ENCODE measurements at places on chromosomes 13 and 19. TPM values are rescaled to one million over a fixed set of nuclear protein-coding genes. Genes with fewer than 3 reads are reported as not detected.

The SAE1 gene
- total RNA-seq, result 45.5 TPM

The TYROBP gene
- not detected for total RNA-seq

The WASF3 gene
- total RNA-seq, result 0.49 TPM

The FFAR3 gene
- 1.7 TPM for total RNA-seq

The ICAM5 gene
- 0.20 TPM for total RNA-seq

The LGI4 gene
- total RNA-seq, result 0.64 TPM

- H3K27ac ChIP-seq, result no peak overlapping the region
- no peaks in the 10 kb centered on the region for H3K27me3 ChIP-seq
- H3K4me3 ChIP-seq, result no peak overlapping the region
- DNase-seq, result peak; percentile 67
- H3K4me1 ChIP-seq, result peaks cover 23% of the 10 kb centered on the region
Measured at GRCh38 chr19:35224681-35225571, 3.6 kb downstream of the FAM187B start.

DNA sequence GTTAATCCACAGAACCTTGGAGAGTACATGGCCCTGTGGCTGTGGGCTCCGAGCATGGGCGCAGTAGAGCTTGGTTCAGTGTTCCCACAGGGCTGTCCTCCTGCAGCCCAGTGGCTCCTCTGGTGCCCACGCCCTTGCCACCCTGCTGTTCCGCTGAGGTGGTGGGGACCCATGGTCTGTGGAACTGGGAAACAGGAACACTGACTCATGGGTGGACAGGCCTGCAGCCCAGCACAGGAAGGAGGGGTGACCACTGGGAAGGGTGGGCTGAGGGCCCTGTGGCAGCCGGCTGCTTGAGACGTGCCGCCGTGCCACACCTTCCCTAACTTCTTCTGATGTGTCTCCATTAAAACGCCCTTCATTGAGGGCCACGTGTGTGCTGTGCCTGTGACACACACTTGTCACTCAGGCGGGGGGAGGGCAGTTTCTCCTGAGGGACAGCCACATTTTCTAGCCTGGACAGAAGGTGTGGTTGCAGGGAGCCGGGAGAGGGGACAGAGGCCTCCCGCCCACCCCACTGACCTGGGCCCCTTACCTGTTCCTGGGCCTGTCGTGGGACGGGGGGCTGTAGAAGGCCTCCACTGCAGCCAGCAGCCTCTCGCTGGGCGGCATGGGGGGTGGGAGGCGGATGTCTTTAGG lies 21.1 kb downstream of the CHERP start:
- H3K27ac ChIP-seq, result no peak overlapping the region
- H3K4me3 ChIP-seq, result no peak overlapping the region
- H3K36me3 ChIP-seq, result peaks cover 71% of the 10 kb centered on the region
- no peaks in the 10 kb centered on the region for H3K4me1 ChIP-seq
- H3K27me3 ChIP-seq, result no peaks in the 10 kb centered on the region

- DNase-seq, result peak; percentile 89
- H3K4me3 ChIP-seq, result peak overlapping the region; percentile 51
- H3K4me1 ChIP-seq, result peaks cover 30% of the 10 kb centered on the region
- H3K27ac ChIP-seq, result no peak overlapping the region
- peaks cover 6% of the 10 kb centered on the region for H3K27me3 ChIP-seq
- H3K36me3 ChIP-seq, result no peaks in the 10 kb centered on the region
Measured at GRCh38 chr19:17390665-17391370, 3.2 kb downstream of the CCDC194 start.

DNA sequence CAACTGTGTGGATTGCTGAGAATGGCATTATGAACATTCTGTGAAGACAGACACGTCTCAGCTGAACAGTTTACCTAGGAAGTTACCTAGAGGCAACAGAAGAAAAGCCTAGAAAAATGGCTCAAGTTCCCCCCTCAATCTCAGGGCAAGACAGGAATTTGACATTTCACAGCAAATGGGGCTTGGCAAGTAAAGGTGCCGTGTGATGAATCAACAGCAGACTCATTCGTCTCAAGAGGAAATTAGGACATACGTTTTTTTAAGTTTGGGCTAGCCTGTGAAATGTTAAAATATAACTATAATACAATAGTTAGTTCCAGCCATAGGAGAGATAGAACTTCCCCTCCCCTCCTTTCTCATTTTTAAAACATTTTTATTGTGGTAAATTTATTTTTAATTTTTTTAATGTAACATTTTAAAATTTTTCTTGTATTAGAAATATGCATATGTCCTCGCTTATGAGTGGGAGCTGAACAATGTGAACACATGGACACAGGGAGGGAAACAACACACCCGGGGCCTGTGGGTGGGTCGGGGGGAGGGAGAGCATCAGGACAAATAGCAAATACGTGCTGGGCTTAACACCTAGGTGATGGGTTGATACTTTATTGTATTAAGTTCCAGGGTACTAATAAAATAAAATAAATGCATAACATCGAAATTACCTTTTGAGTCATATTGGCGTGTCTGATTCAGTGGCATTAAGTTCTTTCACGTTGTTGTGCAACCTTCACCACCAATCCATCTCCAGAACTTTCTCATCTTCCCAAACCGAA lies 116.0 kb downstream of the COL4A2 start:
- no peaks in the 10 kb centered on the region for H3K4me1 ChIP-seq
- H3K4me3 ChIP-seq, result no peak overlapping the region
- H3K36me3 ChIP-seq, result no peaks in the 10 kb centered on the region
- H3K27me3 ChIP-seq, result peaks cover 15% of the 10 kb centered on the region

- peaks cover 6% of the 10 kb centered on the region for H3K4me1 ChIP-seq
- no peak overlapping the region for H3K4me3 ChIP-seq
- no peak for DNase-seq
- no peaks in the 10 kb centered on the region for H3K27me3 ChIP-seq
Measured at GRCh38 chr19:19551853-19552192, 13.8 kb downstream of the CILP2 start.

DNA sequence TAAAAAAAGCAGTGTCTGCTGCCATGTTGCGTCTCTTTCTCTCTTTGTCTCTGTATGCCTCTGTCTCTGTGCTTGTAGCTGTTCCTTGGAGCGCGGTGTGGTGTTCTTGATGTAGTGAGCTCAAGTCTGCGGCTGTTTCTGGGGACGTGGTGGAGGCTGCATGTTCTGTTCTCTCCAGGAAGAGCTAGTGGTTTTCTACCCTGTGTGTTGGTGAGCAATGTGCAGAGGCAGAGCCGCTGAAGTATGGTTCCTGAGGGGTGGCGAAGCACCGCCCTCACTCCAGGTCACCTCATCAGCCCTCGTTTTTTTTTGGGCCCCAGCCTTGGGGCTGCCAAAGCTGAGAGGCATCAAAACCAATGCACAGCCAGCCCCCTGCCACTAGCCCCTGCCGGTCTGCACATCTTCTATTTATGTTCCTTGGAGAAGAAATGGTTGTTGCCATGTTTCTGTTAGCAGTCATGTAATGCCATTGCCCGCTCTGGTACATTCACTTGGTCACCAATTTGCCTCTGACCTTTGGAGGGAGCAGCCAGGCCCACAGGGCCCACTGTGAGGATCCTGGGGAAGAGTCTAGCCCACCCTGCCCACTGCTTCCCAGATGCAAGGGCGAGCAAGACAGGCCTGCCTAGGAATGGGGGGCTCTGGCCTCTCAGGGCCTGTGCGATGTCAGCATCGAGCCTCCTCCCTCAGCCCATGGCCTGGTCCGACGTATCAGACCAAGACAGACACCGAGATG lies 7.2 kb downstream of the HNRNPL start:
- H3K36me3 ChIP-seq, result peaks cover 96% of the 10 kb centered on the region
- H3K27me3 ChIP-seq, result no peaks in the 10 kb centered on the region
- peak overlapping the region; percentile 77 for H3K27ac ChIP-seq
- H3K4me1 ChIP-seq, result peaks cover 75% of the 10 kb centered on the region
- DNase-seq, result peak; percentile 84
- peak overlapping the region; percentile 60 for H3K4me3 ChIP-seq

GRCh38 chr13:64767054-64767453 lies 2463.1 kb downstream of the PCDH9 start:
- H3K27ac ChIP-seq, result no peak overlapping the region
- no peak for DNase-seq
- no peak overlapping the region for H3K4me3 ChIP-seq

DNA sequence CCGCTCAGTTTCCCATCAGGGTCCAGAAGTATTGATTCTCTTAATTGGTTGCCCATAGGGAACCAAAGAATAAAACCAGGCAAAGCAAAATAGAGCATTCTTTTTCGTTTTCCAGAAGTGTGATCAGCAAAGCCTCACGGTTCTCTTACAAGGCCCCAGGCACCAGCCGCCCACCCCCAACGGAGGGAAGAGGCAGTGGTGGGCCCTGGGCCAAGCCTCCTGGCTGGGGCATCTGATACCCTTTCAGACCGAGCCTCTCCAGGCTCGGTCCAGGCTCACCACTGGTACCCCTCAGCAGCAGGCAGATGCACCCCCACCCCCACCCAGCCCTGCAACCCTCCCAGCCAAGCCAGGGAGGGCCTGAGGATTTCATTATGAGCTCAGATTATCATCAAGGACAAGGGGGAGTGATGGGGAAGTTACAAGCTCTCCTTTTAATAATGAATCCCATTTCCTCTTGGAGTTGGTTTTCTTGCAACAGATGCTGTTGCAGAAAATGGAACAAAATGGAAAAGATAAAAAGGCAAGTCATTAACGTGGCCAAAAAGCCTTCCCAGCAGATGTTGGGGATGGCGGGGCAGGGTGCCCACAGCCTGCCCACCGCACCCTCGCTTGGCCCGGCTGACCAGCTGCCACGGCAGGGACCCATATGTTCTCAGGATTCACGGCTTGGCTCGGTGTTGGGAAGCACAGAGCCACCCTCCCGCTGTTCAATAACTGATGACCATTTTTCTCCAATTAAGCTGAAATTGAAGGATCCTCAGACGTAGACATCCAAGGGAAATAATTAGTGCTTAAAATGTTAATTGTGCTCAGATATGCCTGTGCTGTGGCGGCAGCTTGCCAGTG lies 45.9 kb upstream of the KCTD15 start:
- H3K27me3 ChIP-seq, result no peaks in the 10 kb centered on the region
- H3K4me3 ChIP-seq, result no peak overlapping the region
- no peaks in the 10 kb centered on the region for H3K36me3 ChIP-seq
- H3K4me1 ChIP-seq, result no peaks in the 10 kb centered on the region
- H3K27ac ChIP-seq, result no peak overlapping the region
- no peak for DNase-seq

GRCh38 chr13:51050021-51050830 lies 60.8 kb downstream of the C13orf42 start:
- DNase-seq, result no peak
- no peaks in the 10 kb centered on the region for H3K4me1 ChIP-seq
- H3K27ac ChIP-seq, result no peak overlapping the region

GRCh38 chr19:282501-282900 lies 8.7 kb downstream of the PLPP2 start:
- no peak for DNase-seq
- no peak overlapping the region for H3K4me3 ChIP-seq
- H3K27ac ChIP-seq, result no peak overlapping the region
- no peaks in the 10 kb centered on the region for H3K4me1 ChIP-seq

- H3K27ac ChIP-seq, result peak within 1 kb of the TSS; percentile 51
- H3K27me3 ChIP-seq, result no peaks in the 10 kb centered on the region
- H3K4me1 ChIP-seq, result peaks cover 6% of the 10 kb centered on the region
- peak within 1 kb of the TSS; percentile 74 for H3K4me3 ChIP-seq
- peak; percentile 65 for DNase-seq
Measured at GRCh38 chr13:30422054-30422839, at the start of gene UBE2L5. Gene UBE2L5, plus strand, starts transcription at chr13:30422493. Its CDS starts 5,498 bp downstream, at chr13:30427991.

DNA sequence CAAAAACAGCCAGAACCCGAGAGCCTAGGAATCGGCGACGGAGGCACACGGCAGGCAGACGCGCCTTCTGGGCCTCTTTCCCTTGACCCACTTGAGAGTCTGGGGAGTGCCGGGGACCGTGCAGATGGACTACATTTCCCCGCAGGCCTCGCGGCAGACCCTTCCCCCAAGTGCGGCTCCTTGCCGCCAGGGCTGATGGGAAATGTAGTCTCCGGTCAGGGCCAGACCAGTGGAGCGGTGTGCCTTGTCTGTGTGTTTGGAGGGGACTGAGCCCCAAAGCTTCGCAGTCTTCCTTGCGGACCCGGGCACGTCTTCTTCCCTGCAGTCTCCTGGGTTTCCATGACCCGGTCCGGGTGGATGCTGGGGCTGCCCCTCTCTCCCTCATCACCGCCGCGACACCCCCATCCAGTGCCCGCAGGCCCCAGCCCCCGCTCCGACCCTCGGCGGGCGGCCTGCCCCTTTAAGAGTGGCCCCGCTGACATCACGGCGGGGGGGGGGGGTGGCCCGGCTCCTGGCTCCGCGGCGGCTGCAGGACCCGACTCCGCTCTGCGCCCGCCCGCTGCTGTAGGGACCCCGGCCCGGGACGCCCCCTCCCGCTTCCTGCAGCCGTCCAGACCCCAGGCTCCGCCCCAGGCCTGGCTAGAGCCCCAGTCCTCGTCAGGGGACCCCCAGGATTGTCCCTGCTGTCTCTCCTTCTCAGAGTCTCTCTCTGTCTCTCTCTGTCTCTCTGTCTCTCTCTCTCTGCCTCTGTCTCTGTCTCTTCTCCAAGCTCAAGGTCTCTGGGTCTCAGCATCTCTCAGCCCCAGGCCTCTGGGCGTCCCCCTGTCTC lies 758 bp upstream of the CACNG7 start:
- H3K27ac ChIP-seq, result no peak overlapping the region
- H3K4me3 ChIP-seq, result no peak overlapping the region
- peaks cover 10% of the 10 kb centered on the region for H3K27me3 ChIP-seq
- H3K36me3 ChIP-seq, result no peaks in the 10 kb centered on the region
- peak; percentile 43 for DNase-seq

GRCh38 chr19:7456964-7457541 lies 31.8 kb downstream of the PEX11G start:
- no peak overlapping the region for H3K27ac ChIP-seq
- H3K4me3 ChIP-seq, result no peak overlapping the region
- H3K36me3 ChIP-seq, result peaks cover 87% of the 10 kb centered on the region
- no peaks in the 10 kb centered on the region for H3K27me3 ChIP-seq
- no peaks in the 10 kb centered on the region for H3K4me1 ChIP-seq

DNA sequence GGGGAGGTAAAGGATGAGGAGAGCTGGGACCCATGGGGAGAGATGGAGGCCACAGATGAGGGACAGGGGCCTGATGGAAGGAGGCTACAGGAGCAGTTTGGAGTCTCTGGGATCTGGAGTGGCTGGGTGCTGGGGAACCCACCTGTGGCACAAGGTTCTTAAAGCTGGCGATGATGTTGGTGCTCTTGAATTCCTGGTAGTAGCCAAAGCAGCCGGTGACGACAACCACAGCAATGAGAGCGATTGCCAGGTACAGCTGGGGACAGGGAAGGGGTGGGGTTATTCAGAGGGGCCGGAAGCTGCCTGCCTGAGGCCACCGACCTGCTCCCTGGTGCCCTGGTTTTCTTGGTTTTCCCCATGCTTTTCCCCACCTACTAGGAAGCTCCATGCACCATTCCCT lies 2.8 kb downstream of the ATP4A start:
- DNase-seq, result no peak
- H3K36me3 ChIP-seq, result no peaks in the 10 kb centered on the region
- no peak overlapping the region for H3K4me3 ChIP-seq
